Fibroblast of upper back skin (primary cell): ENCODE measurements at places on chromosomes 6 and 20.

DNA sequence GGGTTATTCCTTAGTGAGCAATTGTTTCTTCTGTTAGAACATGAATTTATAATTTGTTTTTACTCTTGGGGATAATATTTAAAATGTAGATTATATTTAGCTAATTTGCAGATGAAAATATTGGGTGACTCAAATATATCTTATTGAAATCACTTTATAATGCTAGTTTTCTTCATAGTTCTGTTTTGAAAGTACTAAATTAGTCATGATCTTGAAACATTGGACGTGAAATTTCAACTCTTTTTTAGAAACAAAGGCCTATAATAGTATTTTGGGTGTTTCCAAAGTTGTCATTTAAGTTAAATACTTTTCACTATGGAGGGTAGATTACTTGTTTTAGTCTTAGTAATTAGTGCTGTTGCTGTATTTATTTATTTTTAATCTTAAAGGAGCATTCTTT is 250.9 kb downstream of the UTRN start:
- DNase-seq, result no peak

DNA sequence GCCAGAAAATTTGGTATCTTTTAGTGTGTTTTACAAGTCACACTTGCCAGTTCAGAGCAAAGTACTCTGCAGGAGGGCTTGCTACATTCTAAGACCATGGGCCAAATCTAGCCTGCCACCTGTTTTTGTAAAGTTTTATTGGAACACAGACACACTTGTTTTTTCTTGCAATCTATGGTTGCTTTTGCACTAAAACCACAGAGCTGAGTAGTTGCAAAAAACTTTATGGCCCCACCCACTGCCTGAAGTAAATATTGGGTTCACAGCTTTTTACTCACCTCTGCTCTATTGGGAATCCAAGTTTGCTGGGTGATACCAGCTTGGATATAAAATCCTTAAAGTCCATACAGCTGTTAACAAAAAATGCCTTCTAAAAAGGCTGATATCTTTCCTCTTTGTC is 109.0 kb downstream of the ZFP64 start:
- no peak for DNase-seq

GRCh38 chr6:131951576-131952230 is 531 bp upstream of the CCN2 start:
- peak; percentile 38 for DNase-seq

GRCh38 chr6:31900917-31901414 is 920 bp downstream of the ZBTB12 start:
- no peak for DNase-seq

DNA sequence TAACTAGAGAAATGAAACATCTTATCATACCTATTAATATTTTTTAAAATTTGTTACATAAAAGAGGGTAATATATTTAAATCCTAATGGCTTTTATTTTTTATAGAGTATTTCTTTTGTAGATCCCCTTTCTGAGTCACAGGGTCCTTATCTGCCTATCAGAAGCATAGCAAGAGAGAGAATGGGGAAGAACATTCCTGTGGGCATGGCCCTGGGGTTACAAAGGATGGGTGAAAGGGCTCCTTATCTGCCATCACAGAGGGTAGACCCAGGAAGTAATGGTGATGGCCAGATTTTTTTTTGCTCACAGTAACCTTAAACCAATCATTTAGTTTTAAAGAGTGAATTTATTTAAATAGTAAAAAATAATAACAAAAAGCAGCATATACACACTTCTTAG is 582.1 kb upstream of the HTR1E start:
- no peak for DNase-seq

DNA sequence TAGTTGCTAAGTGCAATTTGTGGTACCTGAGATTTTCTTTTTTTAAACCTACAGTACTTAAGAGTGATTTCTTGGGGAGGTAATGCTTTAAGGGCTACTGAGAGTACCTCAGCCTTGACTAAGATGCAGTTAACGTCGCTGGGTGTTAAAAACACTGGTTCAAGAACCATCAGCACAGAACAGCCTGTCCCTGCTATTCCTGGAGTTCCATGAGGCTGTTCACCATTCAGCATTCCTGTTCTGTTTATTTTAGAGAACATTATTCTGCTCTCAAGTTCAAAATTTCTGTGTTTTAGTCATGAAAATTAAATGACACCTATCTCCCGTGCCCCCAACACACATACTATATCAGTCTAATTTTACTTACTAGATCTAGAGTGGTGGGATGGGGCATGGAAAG is 1.7 kb upstream of the PRELID3B start:
- DNase-seq, result no peak

GRCh38 chr6:119423996-119424395 is 74.4 kb upstream of the MAN1A1 start:
- DNase-seq, result no peak

DNA sequence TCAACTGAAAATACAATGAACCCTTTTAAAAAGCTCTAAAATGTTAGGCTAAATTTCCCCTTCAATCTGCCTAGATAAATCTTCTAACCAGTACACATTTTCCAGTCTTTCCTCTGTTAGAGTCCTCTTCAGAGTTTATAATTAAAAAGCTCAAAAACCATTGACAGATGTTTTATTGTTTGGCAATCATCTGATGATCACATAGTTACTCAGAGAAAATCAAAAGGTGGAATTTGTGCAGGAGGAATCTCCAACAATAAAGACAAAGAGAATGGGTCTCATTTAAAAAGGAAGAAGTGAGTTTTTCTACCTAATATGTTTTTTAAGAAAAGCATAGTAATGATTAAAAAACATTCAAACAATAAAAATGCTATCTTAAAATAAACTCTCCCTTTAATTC is 3.1 kb downstream of the TRAPPC3L start:
- DNase-seq, result no peak

- no peak for DNase-seq
These were observed 121.6 kb downstream of the MEI4 start for GRCh38 chr6:77774457-77774856.

DNA sequence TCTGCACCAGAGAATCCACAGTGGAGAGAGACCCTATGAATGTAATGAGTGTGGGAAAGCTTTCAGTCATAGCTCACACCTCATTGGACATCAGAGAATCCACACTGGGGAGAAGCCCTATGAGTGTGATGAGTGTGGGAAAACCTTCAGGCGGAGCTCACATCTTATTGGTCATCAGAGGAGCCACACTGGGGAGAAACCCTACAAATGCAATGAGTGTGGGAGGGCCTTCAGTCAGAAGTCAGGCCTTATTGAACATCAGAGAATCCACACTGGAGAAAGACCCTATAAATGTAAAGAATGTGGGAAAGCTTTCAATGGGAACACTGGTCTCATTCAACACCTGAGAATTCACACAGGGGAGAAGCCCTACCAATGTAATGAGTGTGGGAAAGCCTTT is 11.9 kb downstream of the ZKSCAN8 start:
- no peak for DNase-seq

GRCh38 chr20:23249541-23249940 is 101.0 kb upstream of the NXT1 start:
- DNase-seq, result no peak
